T-helper 9 cell (primary cell): ENCODE measurements at places on chromosomes 13 and 19.

DNA sequence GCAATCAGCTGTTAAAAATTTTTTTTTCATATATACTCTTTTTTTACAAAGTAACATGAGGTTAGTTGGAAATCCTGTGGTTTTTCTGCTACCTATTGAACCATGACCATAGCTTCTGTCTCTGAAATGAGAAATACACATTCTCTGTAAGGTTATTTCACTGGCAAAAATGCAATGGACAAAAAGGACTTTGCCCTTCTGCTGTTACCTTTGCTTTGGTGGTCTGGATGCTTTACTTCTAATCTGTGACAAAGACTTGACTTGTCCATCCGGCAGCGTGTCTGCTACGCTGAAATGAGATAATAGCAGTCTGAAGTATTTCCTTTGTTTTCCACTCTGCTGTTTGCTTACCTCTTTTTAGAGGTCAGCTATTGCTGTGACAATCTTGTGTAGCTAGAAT is 412.8 kb downstream of the SLITRK6 start:
- DNase-seq, result no peak

DNA sequence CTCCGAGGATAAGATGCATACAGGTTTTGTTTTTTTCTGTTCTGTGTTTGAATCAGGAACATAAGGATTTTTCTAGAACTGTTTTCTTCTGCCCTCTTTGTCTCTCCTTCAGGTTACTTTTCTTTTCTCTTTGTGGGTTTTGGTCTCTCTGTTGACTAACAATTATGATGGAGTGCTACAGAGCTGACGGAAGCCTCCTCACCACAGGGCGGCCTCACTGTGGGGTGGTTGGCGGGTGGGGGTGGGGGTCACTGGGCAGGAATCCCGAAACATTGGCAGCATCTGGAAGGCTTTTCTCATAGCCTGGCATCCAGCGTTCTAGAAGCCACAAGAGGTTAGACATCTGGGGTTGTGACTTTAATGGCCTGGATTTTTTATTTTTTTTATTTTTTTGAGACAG is 12.0 kb upstream of the MATK start:
- DNase-seq, result peak; percentile 23

- DNase-seq, result no peak
Observed at GRCh38 chr19:53639471-53639870, 7.7 kb downstream of the DPRX start.

GRCh38 chr13:101401196-101401595 is 15.1 kb downstream of the NALCN start:
- DNase-seq, result no peak

DNA sequence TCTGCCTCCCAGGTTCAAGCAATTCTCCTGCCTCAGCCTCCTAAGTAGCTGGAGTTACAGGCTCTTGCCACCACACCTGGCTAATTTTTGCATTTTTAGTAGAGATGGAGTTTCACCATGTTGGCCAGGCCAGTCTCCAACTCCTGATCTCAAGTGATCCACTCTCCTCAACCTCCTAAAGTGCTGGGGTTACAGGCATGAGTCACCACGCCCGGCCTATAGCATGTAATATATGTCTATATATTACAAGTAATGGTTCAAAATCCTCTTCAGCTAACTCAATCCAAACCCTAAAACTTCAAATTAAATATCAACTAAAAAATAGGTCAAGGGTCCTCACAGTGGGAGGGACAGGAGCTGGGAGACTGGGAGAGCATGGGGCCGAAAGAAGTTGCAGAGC is 28.0 kb downstream of the FPR3 start:
- DNase-seq, result no peak

GRCh38 chr19:46972311-46972710 is 47.3 kb upstream of the NPAS1 start:
- no peak for DNase-seq
